Prostate gland (tissue), 2 donors: ENCODE measurements at places on chromosomes 11 and 22.

DNA sequence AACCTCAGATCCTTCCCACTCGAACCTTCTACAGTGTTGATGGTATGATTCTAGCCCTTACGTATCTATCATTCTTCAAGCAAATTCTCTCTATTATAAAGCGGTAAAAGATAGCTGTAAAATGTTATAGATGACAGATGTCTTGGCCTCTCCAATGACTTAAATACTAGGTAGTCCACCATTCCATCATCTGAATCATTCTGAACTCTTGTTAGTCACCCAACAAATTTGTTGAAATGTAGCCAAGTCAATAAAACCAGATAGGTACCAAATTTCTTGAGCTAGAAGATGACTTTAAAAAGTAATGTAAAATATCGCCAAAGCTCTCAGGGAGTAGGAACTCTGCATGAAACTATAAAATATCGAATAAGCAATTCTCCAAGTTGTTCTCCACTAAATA lies 32.6 kb upstream of the PICALM start:
- no peak for DNase-seq

GRCh38 chr11:65857500-65857852 lies 504 bp downstream of the CFL1 start:
- no peak for DNase-seq

DNA sequence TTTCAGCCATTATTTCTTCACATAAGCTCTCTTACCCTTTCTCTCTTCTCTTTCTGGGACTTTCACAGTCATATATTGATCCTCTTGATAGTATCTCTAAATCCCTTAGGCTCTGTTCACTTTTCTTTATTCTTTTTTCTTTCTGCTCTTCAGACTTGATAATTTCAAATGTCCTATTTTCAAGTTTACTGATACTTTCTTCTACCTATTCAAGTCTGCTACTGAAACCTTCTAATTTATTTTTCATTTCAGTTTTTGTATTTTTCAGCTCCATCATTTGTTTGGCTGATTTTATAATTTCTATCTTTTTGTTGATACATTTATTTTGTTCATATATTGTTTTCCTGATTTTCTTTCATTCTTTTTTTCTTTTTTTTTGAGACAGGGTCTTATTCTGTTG lies 79.1 kb downstream of the SNX19 start:
- no peak for DNase-seq

DNA sequence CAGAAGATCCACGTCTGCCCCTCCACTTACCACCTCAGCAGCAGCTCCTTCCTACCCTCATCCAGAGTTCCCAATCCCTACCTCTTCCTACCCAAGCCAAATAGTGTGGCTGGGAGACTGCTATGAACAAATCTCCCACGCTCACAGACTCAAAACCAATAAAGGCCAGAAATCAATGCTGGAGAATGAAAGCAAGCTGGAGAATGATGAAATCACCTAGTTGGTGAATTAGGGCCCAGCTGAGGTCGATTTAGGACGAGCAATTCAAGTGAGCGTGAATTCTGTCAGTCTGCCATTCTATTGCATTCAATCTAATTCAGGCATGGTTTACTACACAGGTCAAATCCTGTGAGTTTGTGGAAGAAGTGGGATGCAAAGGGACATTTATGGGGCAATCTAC lies 22.5 kb downstream of the COMMD9 start:
- no peak for DNase-seq

GRCh38 chr11:72330131-72330727 lies 86.3 kb upstream of the PHOX2A start:
- DNase-seq = no peak

DNA sequence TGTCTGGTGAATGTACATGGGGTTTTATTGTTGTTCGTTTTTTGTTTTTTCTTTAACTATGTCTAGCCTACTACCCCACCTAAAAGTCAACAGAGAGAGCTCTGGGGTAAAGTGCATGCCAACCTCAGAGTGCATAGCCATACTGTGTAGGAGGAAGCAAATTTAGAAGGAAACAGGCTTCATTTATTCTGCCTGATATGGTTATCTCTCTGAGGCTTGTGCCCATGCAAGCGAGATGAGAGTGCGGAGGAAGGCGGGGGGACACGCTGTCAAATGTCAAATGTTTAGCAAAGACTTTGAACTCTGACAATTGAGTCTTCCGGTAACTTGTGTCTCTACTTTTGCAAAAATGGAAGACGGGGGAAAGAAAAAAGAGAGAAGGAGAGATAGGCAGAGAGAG lies 295.5 kb downstream of the ETS1 start:
- DNase-seq = no peak

GRCh38 chr11:57459164-57460021 lies 935 bp upstream of the RTN4RL2 start:
- no peak for DNase-seq

DNA sequence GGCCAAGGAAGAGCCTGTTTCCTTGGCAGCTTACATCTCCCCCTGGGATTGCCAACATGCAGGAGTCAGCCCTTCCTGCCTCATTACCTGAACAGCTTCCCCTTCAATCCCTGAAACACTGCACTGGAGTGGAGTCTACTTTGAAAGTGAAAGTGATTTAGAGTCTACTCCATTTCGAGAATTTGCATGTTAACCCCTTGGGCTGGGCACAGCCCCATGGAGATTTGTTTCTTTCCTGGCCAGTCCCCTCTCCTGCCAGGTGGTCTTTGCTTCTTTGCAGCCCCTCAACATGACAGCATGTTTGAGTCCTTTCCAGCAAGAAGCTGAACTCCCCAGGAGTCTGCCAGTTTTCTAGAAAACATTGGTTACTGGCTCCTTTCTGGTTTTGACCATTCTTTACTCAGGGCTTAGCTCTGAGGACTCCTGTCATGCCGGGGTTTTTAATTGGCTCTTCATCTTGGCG lies 59.9 kb downstream of the TRAF6 start:
- DNase-seq = no peak

DNA sequence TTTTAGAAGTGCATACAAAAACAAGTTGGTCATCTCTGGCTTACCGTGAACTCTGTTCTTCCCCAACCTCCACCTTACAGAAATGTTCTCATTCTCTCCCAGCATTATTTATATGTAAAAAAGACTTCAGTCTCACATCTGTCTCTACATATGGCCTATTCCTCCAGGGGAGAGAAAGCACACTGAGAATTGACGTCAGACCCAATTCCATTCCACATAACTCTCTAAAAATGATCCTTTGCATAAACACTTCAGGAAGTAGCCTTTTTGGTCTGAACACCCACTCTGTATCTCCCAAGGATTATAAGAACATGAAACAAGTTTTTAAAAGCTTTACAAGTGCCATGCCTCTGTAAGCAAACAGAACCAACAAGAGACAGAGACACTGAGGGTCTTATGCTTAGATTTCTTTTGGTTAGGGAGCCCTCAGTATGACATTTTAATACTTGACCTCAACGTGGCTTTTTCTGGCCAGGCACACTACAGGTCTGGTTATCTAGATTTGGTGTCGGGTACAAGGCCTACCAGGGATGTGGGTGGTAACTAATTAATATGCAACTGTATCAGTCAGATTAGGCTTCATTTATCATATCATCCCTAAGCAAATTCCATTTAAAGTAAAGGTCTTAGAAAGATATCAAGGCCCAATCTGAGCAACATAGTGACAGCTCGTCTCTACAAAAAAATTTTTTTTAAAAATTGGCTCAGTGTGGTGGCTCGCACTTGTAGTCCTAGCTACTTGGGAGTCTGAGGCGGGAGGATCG lies 48.5 kb upstream of the PPP2R1B start:
- no peak for DNase-seq

DNA sequence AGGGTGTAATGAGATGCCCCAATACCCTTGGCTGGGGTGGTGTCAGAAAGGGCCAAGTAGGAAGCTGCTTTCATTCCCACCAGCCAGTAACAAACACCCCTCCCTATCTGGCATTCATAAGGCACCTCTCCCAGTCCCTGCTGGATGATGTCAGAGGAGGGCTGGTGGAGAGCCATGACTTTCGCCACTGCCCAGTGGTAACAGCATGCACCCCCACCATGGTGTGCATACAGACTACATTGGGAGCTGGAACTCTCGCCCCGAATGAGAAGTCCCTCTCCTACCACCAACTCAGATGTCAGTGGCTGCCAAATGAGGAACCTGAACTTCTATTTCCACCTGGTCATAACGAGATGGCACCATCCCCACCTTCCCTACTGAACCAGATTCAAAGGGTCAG lies 73.3 kb downstream of the SGSM3 start:
- no peak for DNase-seq

GRCh38 chr22:23692598-23693291 lies 1.9 kb downstream of the RGL4 start:
- no peak for DNase-seq

GRCh38 chr22:18909556-18909955 lies 3.4 kb downstream of the DGCR6 start:
- no peak for DNase-seq

DNA sequence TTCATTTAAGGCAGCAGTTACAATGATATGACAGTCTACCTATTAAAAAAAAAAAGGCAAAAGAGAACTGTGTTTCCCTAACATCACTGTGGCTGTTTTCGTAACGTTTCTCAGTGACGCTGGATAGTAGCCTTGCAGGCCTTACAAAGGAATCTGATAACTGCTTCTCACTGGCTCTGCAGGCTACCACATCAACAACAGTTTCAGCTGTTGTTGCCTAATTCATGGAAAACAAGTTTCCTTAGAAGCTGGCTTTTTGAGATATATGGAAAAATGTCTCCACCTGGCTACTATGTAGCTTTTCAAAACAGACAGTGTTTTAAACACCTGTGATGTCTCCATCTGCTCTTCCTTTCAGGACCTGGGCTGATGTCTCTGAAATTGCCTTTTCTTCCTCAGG lies 3.8 kb downstream of the OR51V1 start:
- DNase-seq = no peak

DNA sequence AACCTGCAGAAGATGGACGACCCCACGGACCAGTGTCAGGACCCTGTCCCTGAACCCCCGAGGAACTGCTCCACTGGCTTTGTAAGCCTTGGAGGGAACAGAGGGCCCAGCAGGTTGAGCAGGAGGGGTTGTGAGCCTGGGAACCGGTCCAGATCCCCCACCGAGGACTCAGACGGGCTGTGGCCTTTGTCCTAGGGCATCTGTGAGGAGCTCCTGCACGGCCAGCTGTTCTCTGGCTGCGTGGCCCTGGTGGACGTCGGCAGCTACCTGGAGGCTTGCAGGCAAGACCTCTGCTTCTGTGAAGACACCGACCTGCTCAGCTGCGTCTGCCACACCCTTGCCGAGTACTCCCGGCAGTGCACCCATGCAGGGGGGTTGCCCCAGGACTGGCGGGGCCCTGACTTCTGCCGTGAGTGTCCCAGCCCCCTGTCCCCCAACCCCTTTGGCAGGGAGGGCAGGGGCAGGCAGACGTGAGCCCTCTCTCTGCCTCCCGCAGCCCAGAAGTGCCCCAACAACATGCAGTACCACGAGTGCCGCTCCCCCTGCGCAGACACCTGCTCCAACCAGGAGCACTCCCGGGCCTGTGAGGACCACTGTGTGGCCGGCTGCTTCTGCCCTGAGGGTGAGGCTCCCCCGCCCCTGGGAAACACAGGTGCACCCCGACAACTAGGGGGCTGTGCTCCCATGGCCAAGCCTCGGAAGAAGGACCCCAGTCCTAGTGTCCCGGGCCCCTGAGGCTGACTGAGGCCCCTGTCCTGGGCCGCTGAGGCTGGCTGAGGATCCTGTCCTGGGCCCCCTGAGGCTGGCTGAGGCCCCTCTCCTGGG lies 6.4 kb downstream of the MUC5AC start:
- no peak for DNase-seq

GRCh38 chr22:39979048-39979447 lies 15.7 kb upstream of the FAM83F start:
- no peak for DNase-seq

GRCh38 chr22:30015846-30016245 lies 64.4 kb upstream of the HORMAD2 start:
- DNase-seq = no peak

- no peak for DNase-seq
Observed at GRCh38 chr11:45538939-45539338, 126.5 kb downstream of the CHST1 start.

DNA sequence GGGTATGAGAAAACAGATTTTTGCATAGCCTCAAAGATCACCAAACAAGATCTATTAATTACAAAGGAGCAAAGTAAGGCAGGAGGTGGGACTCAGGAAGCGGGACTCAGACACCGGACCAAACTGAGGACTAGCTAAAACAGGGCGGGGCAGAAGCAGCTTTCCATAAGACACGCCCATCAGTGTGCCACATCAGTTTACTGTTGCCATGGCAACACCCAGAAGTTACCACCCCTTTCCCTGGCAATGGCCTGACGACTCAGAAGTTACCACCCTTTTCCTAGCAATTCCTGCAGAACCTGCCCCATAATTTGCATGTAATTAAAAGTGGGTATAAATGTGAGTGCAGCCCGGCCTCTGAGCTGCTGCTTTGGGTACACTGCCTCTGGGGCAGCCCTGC lies 173.9 kb downstream of the SHANK2 start:
- DNase-seq = no peak

GRCh38 chr11:63793161-63793560 lies 20.1 kb upstream of the SPINDOC start:
- no peak for DNase-seq

DNA sequence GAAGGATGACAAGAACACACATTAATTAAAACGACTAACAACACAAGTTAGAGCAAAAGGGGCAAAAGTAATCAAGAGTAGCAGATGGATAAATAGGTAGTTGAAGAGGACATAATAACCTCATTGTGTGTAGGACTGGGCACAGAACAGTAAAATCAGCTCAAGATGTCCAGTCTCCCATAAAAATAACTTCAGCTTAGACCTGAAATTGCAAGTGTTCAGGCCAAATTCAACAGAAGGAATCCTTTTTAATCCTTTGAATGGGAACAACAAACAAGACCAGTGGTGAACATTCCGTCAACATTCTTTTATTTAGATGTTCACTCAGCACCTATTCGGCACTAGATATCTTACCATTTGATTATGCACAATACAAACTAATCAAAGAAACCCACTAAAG lies 4.4 kb downstream of the MTMR2 start:
- DNase-seq = peak; percentile 31

- no peak for DNase-seq
Observed at GRCh38 chr22:39205344-39206021, 39.3 kb downstream of the PDGFB start.

DNA sequence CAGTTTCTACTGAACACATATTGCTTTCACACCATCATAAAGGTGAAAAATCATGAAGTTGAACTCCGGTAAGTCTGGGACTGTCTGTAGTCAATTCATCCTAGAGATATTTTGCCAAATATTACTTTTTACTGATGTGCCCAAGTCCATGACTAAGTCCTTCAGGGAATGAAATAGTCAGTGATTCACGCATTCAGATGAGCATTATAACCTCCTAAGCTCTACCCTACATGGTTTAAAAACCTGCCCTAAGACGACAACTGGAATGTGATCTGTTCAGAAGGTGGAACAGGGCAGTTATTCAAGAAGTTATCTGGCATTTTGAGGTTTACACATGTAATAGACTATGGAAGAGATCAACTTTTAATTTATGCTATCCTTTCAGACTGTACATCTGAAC lies 125.6 kb downstream of the TRPC6 start:
- DNase-seq = no peak

DNA sequence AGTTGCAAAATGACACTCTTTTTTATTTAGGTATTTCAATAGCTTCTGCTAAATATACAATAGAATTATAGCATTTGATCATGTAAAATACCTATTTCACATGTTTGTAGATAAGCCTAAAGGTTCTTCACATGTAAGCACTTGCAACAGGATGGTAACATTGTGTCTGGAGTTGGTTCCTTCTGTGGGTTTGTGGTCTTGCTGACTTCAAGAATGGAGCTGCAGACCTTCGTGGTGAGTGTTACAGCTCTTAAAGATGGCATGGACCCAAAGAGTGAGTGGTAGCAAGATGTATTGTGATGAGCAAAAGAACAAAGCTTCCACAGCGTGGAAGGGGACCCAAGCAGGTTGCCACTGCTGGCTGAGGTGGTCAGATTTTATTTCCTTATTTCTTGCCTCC lies 246.4 kb upstream of the PDGFD start:
- DNase-seq = no peak
